Kidney epithelial cell (primary cell): ENCODE measurements at places on chromosomes 5 and 9. TPM values are rescaled to one million over a fixed set of nuclear protein-coding genes. Genes with fewer than 3 reads are reported as not detected.
A peak's percentile ranks its signal among the peaks of the same experiment; 100 is the strongest.

STING1 gene
- 15.5 and 17.5 TPM in 2 replicates for total RNA-seq

GRCh38 chr5:172596638-172597231 lies 44.3 kb upstream of the NEURL1B start:
- no peak for DNase-seq

DNA sequence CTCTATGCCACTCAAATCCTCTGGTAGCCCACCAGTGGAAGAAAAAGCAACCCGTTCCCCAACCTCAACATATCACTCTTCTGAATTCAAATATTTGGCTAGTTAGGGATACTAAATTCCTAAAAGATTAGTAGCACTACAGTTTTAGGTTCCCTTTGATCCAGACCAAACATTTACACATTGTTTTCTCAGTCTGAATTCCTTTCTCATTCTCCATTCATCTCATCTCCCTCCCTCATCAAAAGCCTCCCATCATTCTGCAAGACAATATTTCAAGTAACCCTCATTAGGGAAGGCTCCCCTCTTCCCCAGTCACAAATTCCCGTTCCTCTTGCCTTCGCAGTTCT lies 26.3 kb downstream of the ADAM19 start:
- no peak for DNase-seq

RNF180 gene
- total RNA-seq: 11.5 and 16.3 TPM in 2 replicates

- DNase-seq: no peak
Measured at GRCh38 chr5:8730194-8730593, 815.7 kb downstream of the SEMA5A start.

DNA sequence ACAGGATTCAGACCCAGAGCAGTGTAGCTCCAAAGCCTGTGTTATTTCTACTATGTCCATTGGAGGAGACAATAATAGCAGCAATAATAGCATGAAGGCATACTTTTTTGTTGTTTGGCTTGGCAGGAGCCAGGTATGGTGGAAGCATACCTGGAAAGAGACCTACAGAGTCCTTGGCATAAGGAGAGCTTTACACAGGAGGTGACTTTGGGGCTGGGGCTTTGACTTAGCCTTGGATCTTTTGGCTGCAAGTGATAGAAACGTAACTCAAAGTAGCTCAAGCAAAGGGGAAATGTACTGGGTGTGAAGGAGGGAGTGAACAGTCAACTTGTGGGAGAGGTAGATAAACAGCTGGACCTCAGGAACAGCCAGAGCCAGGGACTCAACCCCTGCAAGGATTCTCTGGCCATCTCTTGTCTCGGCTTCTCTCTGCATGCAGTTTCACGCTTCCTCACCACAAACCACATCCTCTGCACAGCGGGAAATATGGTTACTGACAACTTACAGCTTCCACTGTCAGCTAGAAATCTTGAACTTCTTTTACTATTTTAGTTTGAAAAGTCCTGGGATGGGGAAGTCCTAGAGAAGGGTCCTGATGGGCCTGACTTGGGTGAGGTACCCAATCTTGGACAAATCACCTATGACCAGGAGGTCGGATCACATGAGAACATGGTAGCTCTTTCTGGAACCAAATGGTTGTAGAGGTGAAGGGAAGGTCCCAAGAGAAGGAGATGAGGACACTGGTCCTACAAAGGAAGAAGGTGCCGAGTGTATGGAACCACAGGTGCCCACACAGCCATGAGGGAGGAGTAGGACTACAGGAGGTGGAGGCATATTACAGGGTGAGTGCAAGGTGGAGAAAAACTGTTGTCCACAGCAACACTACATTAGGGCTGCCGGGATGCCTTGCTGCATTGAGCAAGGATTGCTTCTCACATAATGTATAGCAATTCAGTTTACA lies 47.0 kb upstream of the TGFBR1 start:
- DNase-seq: no peak

GRCh38 chr9:91433180-91433579 lies 9.5 kb upstream of the NFIL3 start:
- DNase-seq: peak; percentile 88

NR4A3 gene
- total RNA-seq: 0.41 and 0.50 TPM in 2 replicates

HSDL2 gene
- total RNA-seq: 11.2 and 15.2 TPM in 2 replicates

SLCO4C1 gene
- 1.1 and 1.5 TPM in 2 replicates for total RNA-seq

GM2A gene
- 19.0 and 24.6 TPM in 2 replicates for total RNA-seq

- no peak for DNase-seq
Measured at GRCh38 chr5:16807547-16807864, 128.6 kb downstream of the MYO10 start.

DNA sequence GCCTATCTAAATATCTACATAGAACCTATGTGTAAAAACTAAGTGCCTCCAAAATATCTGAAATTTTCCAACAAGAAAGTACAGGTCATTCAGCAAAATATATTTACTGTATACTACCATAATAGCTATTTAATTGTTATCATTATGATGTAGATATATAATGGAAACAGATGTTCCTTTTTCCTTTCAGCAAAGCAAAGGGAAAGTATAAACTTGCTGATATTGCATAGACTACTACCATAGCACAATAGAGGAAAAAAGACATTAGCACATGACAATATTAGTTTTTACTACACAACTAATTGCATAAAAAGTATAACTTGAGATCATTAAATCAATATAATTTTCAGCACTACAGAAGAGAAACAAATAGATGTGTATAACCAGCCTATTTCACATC lies 14.9 kb downstream of the NR2F1-AS1 start:
- DNase-seq: no peak

GRCh38 chr9:105127863-105128220 lies 116.6 kb upstream of the SLC44A1 start:
- peak; percentile 55 for DNase-seq

ASS1 gene
- total RNA-seq: 45.6 and 50.8 TPM in 2 replicates

DNA sequence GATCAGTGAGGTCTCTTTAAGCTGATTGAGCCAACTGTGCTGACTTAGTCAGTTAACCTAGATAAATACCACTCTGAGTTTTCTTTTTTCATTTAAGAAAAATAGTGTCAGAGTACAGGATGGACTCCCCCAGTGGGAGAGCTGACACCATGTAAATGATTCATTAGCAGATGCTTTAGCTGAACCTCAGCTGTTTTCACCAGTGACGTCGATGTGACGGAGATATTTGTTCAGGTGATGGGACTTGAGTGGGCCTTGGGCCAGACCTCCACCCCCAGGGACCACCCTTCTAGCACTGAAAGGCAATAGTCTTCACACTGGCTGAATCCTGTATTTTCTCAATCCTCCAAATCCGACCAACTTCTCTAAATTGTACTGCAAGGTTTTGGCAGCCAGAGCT lies 196.1 kb downstream of the GAS1 start:
- no peak for DNase-seq

- DNase-seq: peak; percentile 23
Measured at GRCh38 chr5:110054240-110054639, 364.5 kb downstream of the MAN2A1 start.

GRCh38 chr9:124694414-124695279 lies 76.5 kb downstream of the NR6A1 start:
- DNase-seq: no peak

IFNA2 gene
- not detected in 2 replicates for total RNA-seq

DNA sequence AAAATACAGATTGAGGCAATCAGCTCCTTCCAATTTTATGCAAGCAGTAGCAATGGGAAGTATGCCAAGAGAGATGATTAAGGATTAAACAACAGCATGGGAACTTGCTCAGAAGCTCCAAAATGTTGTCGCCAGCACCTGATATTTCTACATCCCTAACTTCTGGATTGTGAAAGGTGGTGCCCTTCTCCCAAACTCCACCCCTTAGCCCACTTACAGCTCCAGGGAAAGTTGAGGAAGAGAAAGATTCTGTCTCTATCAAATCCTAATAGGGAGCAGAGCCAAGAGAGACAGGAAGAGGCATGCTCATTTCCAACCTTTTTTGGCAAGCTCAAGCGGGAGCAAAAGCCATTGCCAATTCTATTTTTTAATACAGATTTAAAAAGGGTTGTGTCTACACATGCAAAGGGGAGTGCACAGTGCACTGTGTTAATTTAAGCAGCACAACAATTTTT lies 92.4 kb upstream of the NR3C1 start:
- no peak for DNase-seq

GRCh38 chr9:75053869-75054268 lies 25.8 kb upstream of the CARNMT1 start:
- DNase-seq: no peak

DNA sequence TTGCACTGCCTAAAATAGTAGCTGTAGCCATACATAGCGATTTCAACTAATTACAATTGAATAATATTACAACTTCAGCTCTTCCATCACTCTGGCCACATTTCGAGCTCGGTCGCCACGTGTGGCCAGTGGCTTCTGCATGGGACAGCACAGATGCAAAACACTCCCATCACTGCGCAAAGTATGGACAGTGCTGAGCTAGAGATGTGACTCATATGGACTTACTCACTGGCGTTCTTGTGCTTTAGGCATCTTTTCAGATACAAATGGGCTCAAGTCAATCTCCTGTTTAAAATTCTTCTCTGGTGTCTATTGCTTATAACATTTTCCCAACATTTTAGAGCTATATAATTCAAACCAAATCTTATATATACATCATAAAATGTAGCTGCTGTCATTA lies 222.7 kb downstream of the ELAVL2 start:
- no peak for DNase-seq

DNA sequence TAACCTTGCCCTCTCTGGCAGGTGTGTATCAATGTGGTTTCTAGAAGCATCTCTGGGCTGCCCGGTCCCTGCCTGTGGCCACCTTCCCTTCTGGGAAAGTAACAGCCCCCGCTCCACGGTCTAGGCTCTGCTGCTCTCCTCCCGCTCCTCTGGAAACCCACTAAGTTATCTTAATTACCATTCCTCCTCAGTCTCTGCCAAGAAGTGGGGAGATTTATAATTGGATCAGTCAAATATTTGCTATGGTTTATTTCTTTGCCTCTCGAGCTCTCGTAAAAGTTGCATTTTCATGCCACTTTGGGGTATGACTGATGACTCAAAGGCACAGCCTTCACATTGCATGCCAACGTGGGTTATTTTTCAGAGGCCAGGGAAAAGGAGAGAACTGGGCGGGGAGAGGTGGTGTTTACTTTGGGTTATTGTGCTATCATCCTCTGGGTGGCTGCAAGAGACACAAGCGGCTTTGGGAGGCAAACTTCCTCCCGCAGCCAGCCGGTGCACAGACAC lies 205.3 kb upstream of the WWC1 start:
- peak; percentile 55 for DNase-seq

- DNase-seq: no peak
Measured at GRCh38 chr5:59185757-59186385, 603.0 kb downstream of the RAB3C start.

DNA sequence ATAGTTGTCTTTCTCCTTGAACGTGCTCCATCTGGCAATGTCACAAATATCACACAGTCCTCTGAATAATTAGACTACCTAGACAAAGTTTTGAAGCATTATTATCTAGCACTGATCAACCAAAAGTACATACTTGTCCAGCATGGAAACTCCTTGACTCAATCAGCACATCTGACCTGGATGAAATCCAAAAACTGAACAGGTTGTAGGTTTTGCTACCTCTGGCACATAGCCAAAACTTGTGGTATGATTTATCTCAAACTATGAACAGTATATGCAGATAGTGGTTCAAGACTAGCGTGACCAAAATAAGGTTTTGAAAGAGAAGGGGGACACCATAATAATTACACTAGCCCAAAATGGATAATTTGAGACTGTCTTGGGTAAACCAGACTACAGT lies 158.1 kb downstream of the ARRDC3 start:
- no peak for DNase-seq

TRAF1 gene
- 7.5 and 13.2 TPM in 2 replicates for total RNA-seq

- DNase-seq: no peak
Measured at GRCh38 chr5:10124287-10124686, 125.4 kb downstream of the ATPSCKMT start.

INSL6 gene
- not detected in 2 replicates for total RNA-seq

PCDHB5 gene
- 3.1 and 6.7 TPM in 2 replicates for total RNA-seq

FOXD4L6 gene
- not detected in 2 replicates for total RNA-seq

- no peak for DNase-seq
Measured at GRCh38 chr9:132994410-132995120, 16.1 kb downstream of the GFI1B start.

DNA sequence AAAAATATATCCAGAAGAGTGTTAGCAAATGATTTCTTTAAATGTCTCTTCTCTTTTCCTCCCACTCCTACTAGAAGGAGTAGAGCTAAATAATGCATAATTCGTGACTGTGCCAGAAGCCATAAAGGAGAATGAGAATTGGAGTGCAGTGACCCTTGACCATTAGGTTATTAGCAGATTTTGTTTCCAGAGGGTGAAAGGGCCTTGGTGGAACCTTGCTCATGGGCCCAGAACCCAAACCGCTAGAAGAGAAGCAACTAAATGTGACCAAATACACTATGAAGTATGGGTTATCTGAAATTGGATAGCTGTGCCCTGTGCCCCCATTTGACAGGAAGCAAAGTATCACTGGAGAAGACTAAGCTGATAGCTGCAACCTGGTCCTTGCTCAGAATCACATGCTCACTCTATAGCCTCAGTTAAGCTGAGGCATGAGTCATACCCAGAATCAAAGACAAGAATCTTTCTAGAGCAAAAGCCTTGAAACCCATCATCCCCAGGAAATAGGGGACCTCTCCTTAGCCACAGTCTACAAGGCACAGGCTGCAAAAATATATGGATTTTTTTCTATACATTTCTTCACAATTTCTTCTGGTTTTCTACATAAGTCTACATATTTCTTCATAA lies 36.3 kb downstream of the CAPSL start:
- DNase-seq: no peak

DNA sequence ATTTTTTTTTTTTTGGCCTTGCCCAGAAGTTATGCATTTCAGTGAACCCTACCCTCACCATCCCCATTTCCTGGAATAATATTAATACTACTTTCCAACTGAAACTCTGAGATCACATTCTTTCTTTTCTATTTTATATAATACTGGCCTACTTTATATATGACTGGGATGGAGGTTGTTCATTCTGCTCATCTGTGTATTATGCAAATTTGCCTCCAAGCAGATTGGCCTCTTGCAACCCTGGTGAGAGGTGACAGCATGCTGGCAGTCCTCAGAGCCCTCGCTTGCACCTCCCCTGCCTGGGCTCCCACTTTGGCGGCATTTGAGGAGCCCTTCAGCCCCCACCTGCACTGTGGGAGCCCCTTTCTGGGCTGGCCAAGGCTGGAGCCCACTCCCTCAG lies 35.4 kb downstream of the CDKN2A start:
- DNase-seq: no peak

- DNase-seq: no peak
Measured at GRCh38 chr9:33443047-33443446, 4.3 kb downstream of the AQP3 start.

DNA sequence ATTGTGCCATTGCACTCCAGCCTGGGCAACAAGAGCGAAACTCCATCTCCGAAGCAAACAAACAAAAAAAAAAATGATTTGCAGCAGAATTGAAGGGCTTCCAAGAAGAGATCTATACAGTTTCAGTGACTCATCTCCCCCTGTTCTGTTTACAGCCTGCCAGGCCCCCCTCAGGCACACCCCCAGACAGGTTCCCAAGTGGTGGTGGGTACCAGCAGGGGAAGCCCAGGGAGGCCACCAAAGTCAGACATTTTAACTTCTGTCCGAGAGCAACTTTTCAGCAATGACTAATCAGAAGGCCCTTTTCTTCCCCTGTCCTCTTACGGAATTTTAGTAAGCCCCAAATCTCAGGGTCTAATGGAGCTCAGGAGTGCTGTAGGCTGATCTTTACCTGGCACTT lies 98.7 kb downstream of the PAX5 start:
- no peak for DNase-seq

GRCh38 chr5:74641735-74642542 lies 1.4 kb upstream of the ENC1 start:
- DNase-seq: no peak
